H7 (cell line): ENCODE measurements at places on chromosomes 3 and 15. TPM values are rescaled to one million over a fixed set of nuclear protein-coding genes. Genes with fewer than 3 reads are reported as not detected.

The THPO gene
- total RNA-seq, result 0.80 and 1.3 TPM in 2 replicates

The GABRR3 gene
- total RNA-seq, result not detected in 2 replicates

The PRRT3 gene
- total RNA-seq, result 5.3 and 6.8 TPM in 2 replicates

The SLC6A6 gene
- 88.8 and 113 TPM in 2 replicates for total RNA-seq

The TGM4 gene
- total RNA-seq, result 0.11 TPM in 1 of 2 replicates, not detected in the other

The IVD gene
- total RNA-seq, result 28.6 and 31.4 TPM in 2 replicates

The NR2E3 gene
- 0.14 and 0.33 TPM in 2 replicates for total RNA-seq

The PDZRN3 gene
- total RNA-seq, result 7.4 and 12.0 TPM in 2 replicates

The PLA2G4E gene
- total RNA-seq, result not detected in 2 replicates

The CCDC39 gene
- total RNA-seq, result 0.07 TPM in 1 of 2 replicates, not detected in the other

The RASGRF1 gene
- 0.11 and 0.14 TPM in 2 replicates for total RNA-seq

DNA sequence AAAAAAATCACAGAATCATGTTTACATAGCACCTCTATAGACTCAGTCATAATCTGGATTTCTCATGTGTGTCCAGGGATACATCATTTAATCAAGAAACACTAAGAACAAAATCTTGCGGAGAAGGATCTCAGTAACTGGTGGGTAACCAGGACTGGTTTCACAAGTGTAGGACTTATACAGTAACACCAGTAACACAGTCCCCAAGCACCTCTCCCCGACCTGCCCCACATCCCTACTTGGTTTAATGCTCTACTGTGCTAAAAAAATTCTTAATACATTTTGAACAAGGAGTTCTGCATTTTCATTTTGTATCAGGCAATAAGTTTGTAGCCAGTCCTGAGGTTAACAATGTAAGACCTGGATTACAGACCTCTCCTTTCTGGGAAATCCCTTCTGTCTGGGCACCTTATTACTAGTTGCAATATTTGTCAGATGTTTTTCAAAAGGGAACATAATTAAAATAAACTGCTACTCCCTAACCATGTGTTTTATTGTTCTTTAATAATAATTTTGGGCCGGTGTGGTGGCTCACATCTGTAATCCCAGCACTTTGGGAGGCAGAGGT lies 57.6 kb upstream of the BBX start:
- no peak for DNase-seq

DNA sequence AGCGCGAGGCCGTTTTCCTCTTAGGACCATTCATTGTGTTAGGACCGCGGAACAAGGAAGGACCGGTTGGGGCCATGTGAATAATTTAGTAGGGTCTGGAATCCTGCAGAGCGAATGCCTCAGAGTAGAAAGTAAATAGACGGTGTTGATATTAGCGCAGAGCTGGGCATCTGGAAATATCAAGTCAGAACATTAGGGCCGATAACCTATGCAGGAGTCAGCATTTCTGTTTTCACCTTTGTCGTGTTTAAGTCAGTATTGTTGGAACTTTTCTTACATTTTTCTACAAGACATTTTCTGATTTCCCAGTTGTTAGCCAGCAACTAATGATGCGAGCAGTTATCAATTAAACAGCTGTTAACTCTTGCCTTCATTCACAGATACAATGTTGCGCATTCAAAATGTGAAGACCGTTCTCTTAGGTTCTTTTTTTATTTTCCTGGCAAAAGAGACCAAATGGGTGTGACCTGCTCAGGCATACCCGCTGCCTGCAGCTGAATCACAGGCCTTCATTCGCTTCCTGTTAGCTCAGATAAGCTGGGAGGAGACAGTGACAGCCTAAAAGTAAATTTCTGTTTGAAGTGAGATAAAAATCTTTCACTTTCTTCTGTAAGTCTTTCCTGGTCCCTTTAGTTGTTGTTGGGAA lies 966 bp upstream of the PKM start:
- DNase-seq, result peak; percentile 42

DNA sequence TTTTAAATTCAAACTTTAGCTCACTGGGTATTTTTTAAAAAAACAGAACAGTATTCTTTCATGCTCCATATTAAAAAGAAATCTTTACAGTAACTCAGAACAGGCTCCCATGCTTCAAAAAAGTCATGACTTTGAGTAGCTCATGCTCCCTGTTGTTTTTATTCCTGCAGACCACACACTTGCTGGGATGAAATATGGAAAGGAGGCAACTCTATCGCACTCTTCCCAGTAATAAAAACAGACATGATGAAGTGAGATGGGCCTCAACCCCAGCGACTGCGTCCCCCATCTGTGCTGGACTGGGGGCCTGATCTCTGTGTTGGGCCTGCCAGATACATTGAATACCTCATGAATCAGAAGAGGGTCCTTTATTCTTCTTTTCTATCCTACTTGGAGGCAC lies 58.9 kb downstream of the ARHGEF3 start:
- no peak for DNase-seq

GRCh38 chr3:44478055-44478468 lies 592 bp upstream of the ZNF445 start:
- DNase-seq, result peak; percentile 12

DNA sequence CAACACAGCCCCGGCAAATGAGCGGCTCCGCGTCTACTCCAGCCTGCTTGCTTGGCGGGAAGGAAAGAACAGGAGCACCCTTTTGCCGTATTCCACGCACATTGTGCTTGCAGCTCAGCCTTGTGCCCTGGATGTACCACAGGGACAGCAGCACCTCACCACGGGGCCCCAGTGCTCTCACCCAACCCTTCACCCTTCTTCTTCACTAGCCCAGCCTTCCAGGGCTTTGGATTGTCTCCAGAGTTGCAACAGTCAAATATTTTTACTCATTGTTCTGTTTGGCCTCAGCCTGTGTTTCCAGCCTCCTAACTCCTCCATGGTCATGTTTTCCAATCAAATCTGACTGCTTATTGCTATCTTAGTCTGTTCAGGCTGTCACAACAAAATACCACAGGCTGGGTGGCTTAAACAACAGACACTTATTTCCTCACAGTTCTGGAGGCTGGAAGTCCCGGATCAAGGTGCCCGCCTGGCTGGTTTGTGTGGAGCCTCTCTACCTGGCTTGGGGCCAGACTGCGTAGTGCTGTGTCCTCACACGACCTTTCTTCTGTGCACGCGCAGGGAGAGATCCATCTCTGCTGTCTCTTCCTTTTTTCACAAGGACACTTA lies 79.2 kb upstream of the ABHD17C start:
- no peak for DNase-seq

GRCh38 chr3:194782698-194783404 lies 97.2 kb downstream of the FAM43A start:
- no peak for DNase-seq

DNA sequence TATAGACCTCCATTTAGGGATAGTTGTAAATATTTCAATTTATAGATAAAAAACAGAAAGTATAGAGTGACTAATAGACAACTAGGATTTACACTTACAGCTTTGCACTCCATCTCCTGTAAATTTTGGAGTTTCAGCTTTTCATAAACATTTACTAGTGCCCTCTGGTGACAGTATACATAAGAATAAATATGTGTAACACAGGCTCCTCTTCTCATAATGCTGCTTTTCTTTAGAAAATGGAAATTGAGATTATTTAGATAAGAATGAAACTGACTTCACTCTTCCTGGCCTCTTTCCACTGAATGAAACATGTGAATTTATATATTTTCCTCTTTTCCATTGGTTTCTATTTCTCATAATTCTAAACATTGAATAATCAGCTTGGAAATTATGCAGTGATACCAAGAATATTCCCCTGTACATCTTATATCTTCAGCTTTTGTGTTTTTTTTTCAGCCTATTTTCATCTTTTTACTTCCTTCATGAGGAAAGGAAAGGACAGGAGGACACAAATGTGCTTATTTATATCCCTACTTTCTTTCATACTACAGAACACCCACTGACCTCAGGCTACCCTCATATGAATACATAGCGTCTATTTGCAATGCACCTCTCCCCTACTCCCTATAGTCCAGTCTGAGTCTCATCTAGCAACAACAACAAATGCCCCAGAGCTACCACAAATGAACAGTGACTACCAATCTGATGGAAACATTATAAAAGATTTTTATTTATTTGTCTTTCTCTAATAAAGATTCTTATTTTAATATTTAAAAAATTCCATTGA lies 103.1 kb upstream of the CCDC39 start:
- DNase-seq, result no peak

DNA sequence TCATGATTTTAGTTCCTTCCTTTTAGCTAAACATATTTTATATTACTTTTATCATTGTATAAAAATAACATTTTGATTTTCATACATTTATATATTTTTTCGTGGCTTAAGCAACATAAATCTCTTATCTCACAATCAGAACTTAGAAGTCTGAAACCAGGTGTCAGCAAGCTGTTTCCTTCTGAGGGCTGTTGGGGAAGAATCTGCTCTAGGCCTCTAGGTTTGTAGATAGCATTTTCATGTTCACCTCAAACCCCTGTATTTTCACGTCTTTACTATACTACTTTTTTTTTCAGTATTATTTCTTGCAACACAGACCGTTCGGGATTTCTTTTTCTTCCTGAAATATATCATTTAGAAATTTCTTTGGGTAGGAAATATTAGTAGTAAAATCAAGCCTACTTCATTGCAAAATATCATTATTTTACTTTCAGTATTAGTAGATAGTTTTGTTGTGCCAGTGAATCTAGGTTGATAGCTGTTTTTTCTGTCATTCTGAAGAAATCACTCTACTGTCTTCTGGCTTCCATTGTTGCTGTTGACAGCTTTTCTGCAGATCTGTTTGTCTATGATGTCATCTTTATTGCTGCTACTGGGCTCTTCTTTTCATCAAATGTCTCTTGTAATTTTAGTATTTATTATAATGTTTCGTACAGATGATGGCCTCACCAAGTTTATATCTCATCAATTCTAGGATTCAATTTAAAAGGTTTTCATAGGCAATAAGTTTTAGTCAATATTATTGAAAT lies 756.3 kb downstream of the VGLL3 start:
- DNase-seq, result no peak

DNA sequence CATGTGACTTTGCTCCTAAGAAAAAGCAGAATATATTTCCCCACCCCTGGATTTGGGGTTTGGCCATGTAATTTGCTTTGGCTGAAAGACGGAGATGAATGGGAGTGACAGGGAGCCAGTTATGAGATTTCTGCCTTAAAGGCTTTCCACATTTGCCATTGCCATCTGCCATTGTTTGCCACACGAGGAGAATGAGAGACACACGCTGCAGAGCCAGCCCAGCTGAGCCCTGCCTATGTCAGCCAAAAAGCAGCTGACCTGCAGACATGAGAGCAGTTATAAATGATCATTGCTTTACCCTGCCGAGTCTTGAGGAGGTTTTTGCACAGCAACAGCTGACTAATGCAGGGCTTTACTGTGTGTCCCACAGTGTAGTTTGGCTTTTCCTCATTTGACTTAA lies 40.6 kb upstream of the RFTN1 start:
- DNase-seq, result no peak

- no peak for DNase-seq
Measured at GRCh38 chr3:4740397-4741105, 238.7 kb upstream of the BHLHE40 start.

DNA sequence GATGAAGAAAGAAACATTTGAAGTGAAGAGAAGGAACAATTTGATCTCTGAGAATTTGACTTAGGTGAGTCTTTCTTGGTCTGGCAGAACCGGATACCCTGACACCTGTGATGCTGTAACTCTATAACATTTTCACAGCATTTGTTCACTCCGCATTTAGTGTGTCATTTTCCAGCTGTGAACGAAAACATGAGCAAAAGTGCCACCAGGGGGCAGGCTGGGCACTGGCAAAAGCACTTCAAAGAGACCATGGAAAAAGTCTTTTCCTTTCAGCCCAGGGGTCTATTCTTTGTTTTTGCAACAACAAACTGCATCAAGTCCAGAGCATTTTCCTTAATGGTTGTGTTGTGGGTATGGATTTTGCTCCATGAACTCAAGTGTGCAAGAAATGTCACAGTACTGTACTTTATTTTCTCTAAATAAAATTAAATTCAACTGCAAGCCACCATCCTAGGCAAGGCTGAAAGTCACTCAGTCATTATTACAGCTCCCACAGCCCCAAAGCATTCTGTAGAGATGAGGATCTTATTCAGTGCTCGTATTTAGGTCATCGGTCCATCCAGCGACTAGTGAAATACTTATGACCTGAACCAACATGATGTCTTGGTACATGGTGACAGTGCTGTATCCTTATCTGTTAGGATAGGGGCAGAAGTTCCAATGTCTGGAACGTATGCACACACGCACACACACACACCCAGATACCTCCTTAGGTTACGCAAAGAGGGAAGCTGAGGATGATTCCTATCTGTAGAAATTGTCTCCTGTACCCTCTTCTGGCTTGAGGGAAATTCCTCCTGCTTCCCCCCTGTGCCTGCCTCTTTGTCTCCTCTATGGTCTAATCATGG lies 125.5 kb downstream of the GADL1 start:
- DNase-seq, result peak; percentile 24

- DNase-seq, result no peak
Measured at GRCh38 chr3:130850044-130850797, 43.7 kb upstream of the ATP2C1 start.

- no peak for DNase-seq
Measured at GRCh38 chr3:136152176-136152843, 43.8 kb downstream of the MSL2 start.

GRCh38 chr15:47565949-47566348 lies 151.4 kb upstream of the SEMA6D start:
- DNase-seq, result no peak

DNA sequence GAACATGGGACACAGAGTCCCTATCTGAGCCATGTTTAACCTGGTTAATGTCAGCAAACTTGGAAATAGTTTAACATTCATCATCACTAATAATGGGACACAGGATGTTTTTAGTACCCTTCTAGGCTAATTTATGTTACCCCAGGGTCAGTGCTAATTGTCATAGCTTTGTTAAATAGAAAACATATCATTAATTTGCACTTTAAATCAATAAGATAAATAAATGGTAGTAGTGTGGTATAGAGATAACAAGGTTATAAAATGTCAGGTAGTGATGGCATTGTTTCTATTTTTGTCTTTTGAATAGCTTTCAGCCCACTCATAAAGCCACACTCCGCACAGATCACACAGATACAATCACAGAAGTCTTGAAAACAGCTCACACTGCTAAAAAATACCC lies 534.9 kb downstream of the MECOM start:
- no peak for DNase-seq

GRCh38 chr15:40379374-40379773 lies 3.1 kb upstream of the KNSTRN start:
- no peak for DNase-seq

GRCh38 chr3:23650371-23651140 lies 155.2 kb upstream of the UBE2E1 start:
- DNase-seq, result no peak

GRCh38 chr15:75136118-75136517 lies 65.6 kb upstream of the C15orf39 start:
- no peak for DNase-seq

DNA sequence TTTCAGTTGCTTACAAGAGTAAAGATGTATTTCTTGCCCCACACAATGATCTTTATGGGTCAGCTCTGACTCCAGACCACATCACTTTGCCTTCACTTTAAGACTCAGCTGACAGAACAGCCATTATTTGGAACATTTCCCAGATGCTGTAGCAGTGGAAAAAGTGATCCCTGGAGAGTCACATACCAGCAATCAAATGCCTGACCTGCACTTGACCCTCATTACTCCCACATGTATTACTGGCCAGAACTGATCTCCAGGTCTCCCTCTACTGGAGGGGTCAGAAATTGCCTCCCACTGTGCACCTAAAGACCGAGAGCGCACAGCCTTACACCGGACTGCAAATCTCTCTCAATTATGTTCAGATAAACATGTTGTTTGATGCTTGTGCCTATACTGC lies 88.6 kb upstream of the ZNF385D start:
- DNase-seq, result no peak

GRCh38 chr15:62953021-62953420 lies 89.5 kb upstream of the TPM1 start:
- peak; percentile 82 for DNase-seq

- peak; percentile 71 for DNase-seq
Measured at GRCh38 chr3:11045536-11045935, 53.0 kb downstream of the SLC6A1 start.
